Activated CD4-positive, alpha-beta memory T cell treated with anti-CD3 and anti-CD28 coated beads for 36 hours (primary cell): ENCODE measurements at places on chromosomes 12 and 14.

GRCh38 chr12:45981075-45981837 is 9.1 kb downstream of the SCAF11 start:
- DNase-seq = no peak

DNA sequence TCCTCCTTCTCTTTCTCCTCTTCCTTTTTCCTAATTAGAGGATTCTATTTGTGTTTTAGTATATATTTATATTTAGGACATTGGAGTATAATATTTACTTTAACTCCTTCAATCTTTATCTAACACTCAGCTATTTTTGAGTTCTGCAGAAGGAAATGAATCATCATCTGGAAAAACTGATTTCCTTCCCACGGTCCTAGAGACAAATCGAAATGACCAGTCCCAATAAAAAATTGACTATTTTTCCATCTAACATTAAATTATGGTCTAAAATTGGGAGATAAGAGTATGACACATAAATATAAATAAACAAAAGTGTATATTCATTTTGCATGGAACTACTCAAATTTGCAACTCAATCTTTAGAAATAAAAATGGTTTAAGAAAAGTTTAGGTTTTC is 167.4 kb downstream of the TMTC3 start:
- no peak for DNase-seq

DNA sequence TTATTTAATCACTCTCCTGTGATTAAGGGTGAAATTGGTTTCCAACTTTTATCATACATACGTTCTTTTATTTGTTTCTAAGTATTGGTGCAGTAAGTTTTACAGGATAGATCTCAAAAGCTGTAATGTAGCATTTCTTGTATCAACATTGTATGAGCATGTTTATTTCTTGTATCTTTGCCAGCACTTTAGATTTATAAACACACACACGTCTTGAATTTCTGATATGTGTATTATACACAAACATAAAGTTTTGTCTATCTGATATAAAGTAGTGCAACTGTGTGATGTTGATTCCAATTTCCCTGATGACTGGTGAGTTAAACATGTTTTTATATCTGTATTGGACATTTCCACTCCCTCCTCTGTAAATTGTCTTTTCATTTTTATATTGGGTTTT is 134.7 kb downstream of the NOVA1 start:
- DNase-seq = no peak

GRCh38 chr12:133129368-133130037 is 571 bp downstream of the ZNF891 start:
- DNase-seq = peak; percentile 14

GRCh38 chr14:100298551-100299237 is 7.5 kb downstream of the SLC25A29 start:
- no peak for DNase-seq

DNA sequence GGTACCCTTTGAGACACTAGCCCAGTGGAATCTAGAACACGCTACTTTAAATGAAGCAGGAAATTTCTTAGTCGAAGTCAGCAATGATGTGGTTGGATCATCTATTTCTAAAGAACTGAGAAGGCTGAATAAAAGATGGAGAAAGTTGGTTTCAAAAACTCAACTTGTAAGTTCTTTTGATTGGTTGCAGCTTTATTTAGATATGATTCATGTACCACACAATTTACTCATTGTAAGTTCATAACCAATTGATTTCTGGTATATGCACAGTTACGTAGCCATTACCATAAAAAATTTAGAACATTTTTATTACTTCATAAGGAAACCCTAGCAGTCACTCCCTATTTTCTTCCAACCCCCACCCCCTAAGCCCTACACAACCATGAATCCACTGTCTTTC is 129.8 kb downstream of the SYNE2 start:
- no peak for DNase-seq

- no peak for DNase-seq
Observed at GRCh38 chr12:16307856-16308475, 30.5 kb upstream of the SLC15A5 start.

GRCh38 chr14:60721326-60722106 is 2.6 kb downstream of the SIX4 start:
- DNase-seq = peak; percentile 65

DNA sequence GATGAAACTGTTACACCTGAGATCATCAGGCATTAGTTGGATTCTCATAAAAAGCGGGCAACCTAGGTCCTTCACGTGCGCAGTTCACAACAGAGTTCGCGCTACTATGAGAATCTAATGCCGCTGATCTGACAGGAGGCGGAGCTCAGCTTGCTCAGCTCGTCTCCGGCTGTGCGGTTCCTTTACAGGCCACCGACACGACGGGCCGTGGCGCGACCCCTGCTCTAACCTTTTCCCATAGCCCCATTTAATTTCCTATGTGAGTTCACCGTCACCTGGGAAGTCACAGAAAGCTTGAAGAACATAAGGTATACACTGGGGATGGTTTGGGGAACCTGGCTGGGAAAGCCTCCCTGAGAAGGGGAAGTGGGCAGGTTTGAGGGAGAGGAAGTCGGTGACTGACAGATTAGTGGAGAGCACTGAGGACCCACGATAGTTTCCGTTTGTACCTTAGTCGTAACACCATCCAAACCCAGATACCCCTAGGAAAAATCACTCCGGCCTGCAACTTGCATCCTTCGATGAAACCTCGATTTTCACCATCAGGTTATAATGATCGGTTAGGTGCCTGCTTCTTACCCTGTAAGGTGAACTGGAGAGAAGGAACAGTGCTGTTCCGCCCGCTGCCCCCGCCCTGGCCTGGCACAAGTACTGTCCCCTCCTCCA is 2.8 kb upstream of the AAAS start:
- peak; percentile 73 for DNase-seq

- no peak for DNase-seq
Observed at GRCh38 chr14:25150934-25151790, 101.2 kb upstream of the STXBP6 start.

DNA sequence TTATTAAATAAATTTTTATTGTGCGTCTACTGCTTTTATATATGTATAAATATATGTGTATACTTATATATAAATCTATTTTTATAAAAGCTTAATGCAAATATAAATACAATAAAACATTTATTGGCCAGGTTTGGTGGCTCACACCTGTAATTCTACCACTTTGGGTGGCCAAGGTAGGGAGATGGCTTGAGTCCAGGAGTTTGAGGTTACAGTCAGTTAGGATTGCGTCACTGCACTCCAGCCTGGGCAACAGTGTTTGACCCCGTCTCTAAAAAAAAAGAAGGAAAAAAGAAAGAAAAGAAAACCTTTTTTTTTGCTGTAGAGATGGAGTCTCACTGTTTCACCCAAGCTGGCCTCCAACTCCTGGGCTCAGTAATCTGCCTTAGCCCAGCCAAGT is 20.9 kb downstream of the ACTR6 start:
- DNase-seq = no peak

- no peak for DNase-seq
Observed at GRCh38 chr12:38222011-38222410, 94.6 kb upstream of the ALG10B start.

DNA sequence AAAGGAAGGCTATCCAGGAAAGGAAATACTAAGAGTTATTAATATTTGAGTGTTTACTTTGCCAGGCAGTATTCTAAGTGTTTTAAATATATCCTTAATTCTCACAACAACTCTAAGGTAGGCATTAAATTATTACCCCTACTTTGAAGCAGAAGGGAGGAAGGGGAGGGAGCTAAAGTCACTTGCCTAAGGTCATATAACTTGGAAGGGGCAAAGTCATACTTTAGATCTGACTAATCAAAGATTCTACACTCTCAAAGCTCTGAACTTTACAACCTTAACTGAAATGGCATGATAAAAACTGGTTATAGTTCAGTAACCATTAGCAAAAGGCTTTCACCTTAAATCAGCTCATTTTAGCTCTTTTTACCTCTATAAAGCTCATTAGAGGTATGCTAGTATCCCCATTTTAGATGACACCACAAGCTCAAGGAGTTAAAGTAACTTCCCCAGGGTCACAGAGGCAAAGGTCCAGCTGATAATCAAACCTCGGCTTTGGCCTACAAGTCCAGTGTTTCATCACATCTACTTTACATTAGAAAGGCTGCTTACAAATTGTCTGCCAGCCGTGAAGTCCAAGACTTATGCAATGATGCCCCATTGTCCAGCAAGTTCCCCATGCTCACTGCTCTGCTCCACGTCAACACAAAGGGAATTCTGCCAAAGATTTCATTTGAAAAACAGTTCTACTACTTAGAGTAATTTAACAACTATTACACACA is 223.9 kb downstream of the MED13L start:
- DNase-seq = no peak

- DNase-seq = no peak
Observed at GRCh38 chr14:72515779-72516770, 377.8 kb downstream of the DPF3 start.

- no peak for DNase-seq
Observed at GRCh38 chr12:103978384-103978982, 12.8 kb downstream of the TDG start.

DNA sequence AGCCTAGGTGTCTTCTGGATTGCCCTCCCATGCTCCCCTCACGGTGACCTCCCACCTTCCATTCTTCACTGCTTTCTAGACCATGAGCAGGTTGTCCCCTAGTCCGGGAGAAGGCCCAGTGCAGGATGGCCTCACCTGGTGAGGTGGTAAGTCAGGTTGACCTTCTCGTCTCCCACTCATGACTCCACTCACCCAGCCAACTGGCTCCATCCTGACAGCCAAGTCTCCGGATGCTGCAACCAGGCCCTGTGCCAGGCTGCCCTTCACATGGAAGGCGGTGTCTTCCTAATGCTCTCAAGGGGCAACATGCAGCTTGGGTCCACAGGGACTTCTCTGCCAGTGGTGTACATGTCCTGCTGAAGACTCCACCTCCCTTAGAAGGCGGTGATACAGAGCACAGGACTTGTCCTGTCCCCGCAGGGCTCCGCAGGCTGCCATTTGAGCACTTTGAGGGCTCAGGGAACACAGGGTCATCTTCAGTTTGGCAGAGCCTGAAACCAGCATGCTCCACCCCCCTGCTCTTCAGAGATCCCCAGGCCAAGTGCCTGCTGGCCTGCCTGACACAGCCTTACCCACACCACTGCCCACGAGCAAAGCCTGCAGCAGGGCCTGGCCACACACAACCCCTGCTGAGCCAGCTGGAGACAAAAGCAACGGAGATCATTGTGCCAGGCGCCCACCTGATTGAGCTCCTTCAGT is 25.4 kb downstream of the BATF start:
- no peak for DNase-seq

DNA sequence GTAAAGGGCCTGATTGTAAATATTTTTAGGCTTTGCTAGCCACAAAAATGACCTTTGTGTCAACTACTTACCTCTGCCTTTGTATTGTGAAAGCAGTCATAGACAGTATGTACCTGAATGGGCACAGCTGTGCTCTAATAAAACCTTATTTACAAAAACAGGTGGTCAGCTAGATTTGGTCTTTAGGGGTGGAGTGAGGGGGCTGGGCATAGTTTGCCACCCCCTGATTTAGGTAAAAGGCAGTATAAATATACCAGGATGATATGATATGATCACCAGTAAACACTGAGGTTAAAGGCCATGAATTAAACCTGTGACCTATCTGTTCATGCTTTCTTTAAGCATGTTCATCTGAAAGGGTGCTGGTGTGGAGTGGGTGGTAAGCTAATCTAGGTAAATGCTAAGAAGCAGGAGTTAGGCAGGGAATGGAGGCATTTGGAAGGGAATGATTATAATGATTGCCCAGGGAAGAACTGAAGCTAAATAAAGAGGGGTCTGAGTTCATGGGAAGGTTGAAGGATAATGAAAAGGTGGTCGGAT is 77.1 kb upstream of the BCAT1 start:
- DNase-seq = no peak

DNA sequence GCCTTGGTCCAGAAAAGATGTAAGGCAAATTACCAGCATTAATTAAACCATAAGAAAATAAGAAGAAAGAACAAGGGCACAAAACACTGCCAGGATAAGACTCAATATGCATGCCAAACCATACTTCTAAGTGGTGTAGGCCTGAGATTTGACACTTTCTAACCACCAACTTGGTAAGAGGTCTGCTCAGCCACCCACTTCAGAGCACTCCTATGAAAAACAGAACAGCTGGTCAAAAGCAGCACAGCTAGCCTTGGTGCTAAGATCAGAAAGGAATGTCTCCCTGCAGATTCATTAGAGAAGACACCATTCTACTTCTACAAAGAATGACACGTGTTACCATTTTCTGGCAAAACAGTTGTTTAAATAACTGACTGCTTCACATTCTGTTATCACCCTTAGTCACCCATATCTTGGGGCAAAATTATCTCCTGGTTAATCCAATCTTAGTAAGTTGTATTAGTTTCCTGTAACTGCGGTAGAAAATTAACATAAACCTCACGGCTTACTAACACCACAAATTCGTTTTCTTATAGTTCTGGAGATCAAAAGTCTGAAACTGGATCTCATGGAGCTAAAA is 13.2 kb downstream of the RPS6KA5 start:
- DNase-seq = peak; percentile 26

DNA sequence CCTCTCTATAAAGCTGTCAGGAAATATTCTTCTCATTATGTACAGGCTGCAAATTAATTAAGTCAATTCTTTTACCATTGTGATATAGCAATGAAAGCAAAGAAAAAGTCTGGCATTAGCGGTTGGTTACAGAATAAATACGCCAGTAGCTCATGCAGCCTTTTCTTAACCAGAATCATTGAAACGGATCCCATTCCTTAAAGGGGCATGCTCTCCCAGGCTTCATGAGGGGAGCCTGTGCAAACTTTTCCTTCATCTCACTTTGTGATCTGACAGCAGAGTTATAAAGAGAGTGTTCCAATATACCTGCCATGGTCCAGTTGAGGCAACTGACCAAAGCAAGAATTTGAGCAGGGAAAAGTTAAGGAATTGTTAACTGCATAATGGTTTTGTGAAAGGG is 337.7 kb downstream of the EMP1 start:
- no peak for DNase-seq

DNA sequence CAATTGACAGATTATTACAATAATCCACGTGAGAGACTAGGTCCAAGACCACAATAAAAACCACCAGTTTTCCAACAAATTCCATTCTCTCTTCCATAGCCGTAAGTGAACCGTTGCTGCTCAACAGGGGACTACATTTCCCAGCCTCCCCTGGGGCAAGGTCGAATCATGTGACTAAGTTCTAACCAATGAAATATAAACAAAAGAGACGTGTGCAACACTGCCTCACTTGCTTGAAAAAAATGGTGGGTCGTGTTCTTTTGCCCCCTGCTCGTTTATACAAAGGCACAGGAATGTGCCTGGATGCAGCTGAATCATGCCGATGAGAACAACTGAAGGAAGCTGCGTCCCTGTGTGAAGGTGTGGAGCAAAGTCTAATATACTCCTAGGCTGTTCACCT is 51.1 kb downstream of the HSPB8 start:
- no peak for DNase-seq

DNA sequence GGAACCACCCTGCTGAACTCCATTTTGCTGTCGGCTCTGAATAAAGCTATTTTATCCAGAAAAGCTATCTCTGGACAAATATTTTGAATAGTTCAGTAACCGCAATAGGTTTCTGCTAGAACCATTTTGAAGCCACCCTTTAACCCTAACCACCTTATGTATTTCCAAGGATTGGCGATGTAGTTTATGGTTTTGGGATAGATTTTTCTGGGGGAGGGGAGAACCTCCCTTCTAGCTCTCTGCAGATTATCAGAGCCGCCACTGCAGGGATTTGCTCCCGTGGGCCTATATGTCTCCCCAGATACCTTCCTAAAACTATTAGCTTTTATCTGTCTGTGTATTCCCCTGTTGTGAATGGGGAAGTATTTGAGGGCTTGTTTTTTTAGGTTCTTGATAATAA is 1.8 kb upstream of the TUBA1B start:
- no peak for DNase-seq
